ENCODE measurements at places on chromosomes 5 and 9.

- DNase-seq = no peak
These were observed 203.0 kb upstream of the VLDLR start for GRCh38 chr9:2418619-2419018.

GRCh38 chr9:134629586-134630392 is 11.8 kb upstream of the COL5A1 start:
- DNase-seq = no peak

- no peak for DNase-seq
These were observed 312.6 kb upstream of the KIF2A start for GRCh38 chr5:61993295-61993927.

- DNase-seq = no peak
These were observed 141.4 kb downstream of the KIF4B start for GRCh38 chr5:155154973-155155372.

GRCh38 chr9:110928599-110928998 is 109.7 kb downstream of the LPAR1 start:
- no peak for DNase-seq

DNA sequence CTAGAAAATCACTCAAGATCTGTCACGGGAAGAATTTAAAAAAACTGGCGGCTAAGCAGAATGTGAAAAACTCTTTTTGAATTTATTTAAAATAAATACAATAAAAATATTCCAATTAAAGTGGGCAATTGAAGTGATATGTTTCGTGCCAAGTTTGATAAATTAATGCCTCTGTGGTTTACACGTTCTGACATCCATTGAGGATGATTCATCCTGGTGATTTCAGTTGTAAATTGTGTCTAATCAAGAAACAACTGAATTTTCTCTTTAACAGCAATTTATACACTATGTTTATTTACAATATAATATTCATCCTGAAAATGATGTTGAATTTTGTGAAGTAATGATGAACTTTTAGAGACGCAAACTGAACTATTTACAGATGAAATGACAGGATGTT is 21.0 kb upstream of the OSMR start:
- no peak for DNase-seq

DNA sequence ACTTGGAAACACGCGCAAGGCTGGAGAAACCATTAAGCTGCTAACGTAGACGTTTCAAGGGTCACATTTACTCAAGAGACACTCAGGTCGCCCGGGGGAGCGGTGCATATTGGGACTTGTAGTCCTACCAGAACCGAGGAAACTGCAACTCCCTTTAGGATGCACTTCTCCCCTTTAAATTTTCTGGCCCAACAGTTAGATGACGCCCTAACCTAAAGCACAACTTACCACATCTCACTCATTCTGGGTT is 384 bp upstream of the DMXL1 start:
- DNase-seq = no peak

- DNase-seq = no peak
These were observed 24.7 kb upstream of the NR3C1 start for GRCh38 chr5:143428155-143428554.

- DNase-seq = no peak
These were observed 39.5 kb downstream of the PRRC2B start for GRCh38 chr9:131433302-131433854.

DNA sequence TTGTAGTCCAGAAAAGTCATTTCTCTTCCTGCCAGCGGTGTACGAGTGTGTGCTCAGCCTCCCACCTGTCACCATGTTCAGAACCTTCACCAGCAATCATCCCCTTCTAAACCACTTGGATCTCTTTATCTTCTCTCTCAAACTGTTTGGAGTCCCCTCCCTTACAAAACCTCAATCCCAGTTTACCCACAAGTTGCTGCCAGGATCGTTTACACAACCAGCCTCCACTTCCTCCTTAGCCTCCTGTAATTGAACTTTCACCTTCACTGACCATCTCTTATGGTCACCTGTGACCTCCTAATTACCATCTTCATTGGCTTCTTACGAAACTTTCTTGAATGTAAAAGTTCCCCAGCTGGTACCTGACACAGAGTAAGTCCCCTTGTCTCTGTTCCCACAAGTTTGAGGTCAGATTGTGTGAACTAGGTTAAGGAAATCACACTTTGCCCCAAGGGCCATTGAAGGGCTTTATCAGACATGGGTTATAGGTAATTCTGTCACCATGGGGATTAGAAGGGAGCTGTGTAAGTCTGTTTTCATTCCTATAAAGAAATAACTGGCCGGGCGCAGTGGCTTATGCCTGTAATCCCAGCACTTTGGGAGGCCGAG is 20.0 kb downstream of the RNF44 start:
- DNase-seq = no peak

- DNase-seq = no peak
These were observed 24.7 kb upstream of the TIFAB start for GRCh38 chr5:135476615-135477581.

DNA sequence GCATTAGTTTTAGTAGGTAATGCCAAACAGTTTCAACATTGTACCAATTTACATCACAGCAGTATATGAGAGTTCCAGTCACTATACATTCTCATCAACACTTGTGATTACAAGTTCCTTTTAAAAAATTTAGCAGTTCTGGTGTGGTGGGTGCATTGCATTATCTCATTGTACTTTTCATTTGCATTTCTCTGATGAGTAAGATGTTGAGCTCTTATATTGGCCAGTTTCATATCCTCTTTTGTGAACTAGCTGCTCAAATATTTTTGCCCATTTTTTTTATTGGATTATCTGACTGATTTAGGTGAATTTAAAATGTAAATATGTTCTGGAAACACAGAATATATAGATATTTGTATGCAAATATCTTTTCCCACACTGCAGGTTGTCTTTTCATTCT is 160.9 kb upstream of the NR3C1 start:
- no peak for DNase-seq

GRCh38 chr5:16690243-16690852 is 73.6 kb upstream of the RETREG1 start:
- DNase-seq = peak; percentile 2

DNA sequence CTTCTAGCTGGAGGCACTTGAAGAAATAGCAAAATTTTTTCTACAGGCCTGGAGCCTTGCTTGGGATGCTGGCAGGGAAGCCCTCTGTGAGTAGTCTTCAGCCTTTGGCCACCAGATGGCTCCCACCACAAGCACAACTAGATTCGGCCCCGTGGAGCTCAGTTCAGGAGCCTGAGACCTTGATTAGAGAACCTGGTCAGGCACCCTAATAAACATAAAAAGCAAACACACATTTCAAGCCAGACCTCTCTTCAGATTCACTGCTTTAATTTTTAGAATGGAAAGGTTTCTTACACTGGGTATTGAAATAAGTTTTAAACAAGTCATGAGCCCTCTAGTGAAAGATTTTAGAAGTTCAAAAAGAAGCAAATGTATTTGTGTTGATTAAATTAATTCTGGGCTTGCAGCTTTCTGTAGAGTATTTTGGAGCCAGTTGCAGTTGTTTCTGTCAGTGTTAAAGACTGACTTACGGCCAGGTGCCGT is 41.4 kb downstream of the GLRX start:
- no peak for DNase-seq

GRCh38 chr5:131262953-131263541 is 806 bp upstream of the CDC42SE2 start:
- no peak for DNase-seq

- no peak for DNase-seq
These were observed 6.2 kb upstream of the TIFAB start for GRCh38 chr5:135458356-135458755.

GRCh38 chr5:180640861-180641565 is 8.4 kb downstream of the FLT4 start:
- no peak for DNase-seq

GRCh38 chr9:83070261-83070660 is 7.3 kb upstream of the RASEF start:
- DNase-seq = no peak

GRCh38 chr5:152405145-152405544 is at the start of gene NMUR2:
Gene NMUR2, minus strand, starts transcription at chr5:152405279. Its CDS starts 166 bp downstream, at chr5:152405113.
- DNase-seq = no peak

DNA sequence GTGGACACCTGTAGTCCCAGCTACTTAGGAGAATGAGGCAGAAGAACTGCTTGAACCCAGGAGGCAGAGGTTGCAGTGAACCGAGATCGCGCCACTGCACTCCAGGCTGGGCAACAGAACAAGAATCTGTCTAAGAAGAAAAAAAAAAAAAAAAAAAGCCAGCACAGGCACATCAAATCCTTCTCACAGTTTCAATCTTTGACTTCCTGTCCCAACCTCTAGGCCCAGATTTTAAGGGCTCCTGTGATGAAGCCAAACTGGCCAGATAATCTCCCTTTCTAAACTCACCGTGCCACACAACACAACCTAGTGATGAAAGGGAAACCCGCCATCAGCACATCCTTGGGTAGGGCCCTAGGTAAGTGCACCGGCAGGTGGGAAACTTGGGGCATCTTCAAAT is 58.1 kb downstream of the ROR2 start:
- DNase-seq = no peak

GRCh38 chr5:39178171-39178570 is 41.2 kb downstream of the FYB1 start:
- no peak for DNase-seq

GRCh38 chr5:75536694-75537360 is 25.1 kb downstream of the POLK start:
- DNase-seq = no peak

- no peak for DNase-seq
These were observed 30.2 kb downstream of the PTPN3 start for GRCh38 chr9:109467936-109468335.

DNA sequence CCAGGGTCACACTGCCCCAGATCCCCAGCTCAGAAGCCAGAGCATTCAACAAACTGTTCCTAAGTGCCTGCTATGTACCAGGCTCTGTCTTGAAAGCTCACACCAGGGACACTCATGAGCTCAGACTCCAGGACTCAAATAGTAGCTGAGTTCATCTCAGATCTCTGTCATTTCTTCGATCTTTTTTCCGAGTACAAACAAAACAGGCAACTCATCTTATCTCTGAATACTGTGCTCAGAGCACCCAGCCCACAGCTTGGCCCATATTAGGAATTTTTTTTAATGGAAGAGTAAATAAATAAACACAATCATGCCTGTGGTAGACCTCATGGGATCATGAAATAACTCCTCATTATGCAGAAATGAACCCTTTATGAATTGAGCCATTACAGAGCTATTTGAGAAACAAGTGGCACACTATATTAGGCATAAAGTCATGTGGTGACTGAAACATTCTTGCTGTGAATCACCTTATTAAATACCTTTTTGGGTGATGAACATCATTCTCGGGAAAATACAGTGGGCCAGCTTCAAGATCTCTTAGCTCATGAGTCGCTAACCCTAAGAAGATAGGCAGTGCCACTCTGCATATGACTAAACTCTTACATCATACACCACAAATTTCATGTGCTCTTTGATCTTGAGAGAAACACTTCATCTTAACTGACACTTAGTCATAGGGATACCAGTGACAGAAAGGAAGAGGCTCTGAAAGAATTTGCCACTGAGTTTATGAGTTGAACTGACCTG is 9.9 kb downstream of the SH3RF2 start:
- DNase-seq = no peak

- no peak for DNase-seq
These were observed 170.3 kb upstream of the RAD23B start for GRCh38 chr9:107112707-107113243.

- peak; percentile 49 for DNase-seq
These were observed 25.3 kb downstream of the ZDHHC11B start for GRCh38 chr5:759111-759751.

DNA sequence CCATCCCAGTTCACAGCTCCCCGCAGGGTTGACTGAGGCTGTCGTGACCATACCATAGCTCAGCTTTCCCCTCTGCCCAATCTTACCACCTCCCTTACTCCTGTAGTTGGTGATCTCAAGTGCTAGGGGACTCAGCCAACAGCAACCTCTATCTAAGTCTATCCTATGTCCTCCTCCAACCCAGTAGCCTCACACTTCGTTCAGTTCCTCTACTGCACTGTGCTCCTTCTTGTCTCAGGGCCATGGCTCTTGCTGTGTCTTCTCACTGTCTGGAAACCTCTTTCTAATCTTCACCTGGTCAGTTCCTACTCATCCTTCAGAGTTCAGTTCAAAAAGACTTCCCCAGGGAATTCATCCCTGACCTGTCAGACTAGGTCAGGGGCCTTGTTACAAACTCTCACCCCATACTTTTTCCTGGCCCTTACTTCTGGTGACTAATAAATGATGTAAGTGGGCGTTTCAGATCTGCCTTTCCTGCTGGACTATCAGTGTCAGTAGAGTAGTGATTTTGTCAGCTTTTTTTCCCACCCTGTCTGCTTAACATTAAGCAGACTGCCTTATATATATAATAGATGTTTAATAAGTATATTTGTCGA is 53.6 kb upstream of the NR3C1 start:
- no peak for DNase-seq
